ENCODE measurements at places on chromosomes 16 and 17.

DNA sequence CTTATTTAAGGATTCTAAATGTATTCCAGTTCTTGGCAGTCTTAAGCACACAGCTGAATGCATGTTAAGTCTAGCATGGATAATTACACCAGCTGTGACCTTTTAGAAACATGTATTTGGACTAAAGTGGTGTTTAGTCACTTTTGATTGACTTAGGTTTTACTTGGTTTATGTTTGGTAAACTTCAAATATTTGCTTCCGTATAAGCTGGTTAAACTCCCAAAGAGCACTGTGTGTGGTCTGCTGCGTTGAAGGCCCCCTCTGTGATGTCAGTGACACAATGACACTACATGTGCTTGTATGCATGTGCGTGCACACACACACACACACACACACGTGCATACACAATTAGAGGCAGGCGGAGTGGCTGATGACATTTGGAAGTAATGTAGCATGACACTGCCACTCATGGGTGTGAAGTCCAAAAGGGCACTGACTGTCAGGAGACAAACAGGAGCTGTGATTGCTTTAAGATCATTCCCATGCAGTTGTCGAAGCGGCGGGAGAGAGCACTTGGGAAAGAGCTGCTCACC, 156.1 kb upstream of the CDH13 start:
- no peak for DNase-seq

DNA sequence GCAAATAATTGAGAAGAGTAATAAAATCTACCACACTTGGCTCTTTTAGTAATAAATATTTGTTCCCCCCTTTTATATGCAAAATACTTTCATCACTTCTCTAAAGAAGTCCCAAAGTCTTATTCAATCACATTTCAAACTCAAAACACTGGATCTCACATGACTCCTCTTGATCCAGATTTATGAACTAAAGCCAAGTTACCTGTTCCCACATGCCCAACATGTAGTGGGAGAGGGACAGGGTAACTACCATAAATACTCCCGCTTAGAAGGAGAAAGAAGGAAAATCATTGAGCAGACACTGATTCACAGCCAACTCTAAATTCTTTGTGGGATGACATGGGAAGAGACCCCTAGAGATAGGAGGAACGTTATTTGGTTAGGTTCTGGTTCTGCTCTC, 64.9 kb upstream of the PMFBP1 start:
- no peak for DNase-seq

DNA sequence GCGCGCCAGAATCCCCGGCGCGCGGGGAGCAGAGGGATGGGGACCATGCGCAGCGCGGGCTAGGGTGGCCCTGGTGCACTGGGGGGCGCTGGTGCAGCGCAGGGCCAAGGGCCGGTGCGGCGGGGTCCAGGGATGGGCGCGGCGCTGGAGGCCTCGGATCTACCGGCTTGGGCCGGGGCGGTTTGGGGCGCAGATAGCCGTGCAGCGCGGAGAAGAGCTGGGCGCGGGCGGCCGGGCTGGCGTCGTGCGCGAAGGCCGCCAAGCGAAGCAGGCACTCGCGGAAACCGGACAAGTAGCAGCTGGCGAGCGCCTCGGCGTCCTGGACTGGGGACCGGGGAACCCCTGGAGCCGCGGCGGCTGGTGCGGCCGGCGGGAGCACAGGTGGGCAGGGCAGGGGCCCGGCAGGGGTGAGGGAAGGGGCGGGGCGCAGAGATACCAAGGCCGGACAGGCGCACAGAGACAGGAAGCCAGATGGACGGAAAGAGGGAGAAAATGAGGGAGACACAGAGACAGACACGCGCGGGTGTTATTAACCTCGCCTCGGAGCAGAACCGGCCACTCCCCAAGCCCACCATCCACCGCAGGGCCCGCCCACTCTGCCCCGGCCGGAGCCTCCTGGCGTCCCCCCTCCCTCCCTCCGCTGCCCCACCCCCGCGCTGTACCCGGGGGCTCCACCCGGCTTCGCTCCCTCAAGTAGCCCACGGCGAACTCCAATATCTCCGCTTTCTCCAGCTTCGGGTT, 2.1 kb downstream of the HES7 start:
- no peak for DNase-seq

GRCh38 chr16:61233713-61234112, 802.5 kb downstream of the CDH8 start:
- no peak for DNase-seq

DNA sequence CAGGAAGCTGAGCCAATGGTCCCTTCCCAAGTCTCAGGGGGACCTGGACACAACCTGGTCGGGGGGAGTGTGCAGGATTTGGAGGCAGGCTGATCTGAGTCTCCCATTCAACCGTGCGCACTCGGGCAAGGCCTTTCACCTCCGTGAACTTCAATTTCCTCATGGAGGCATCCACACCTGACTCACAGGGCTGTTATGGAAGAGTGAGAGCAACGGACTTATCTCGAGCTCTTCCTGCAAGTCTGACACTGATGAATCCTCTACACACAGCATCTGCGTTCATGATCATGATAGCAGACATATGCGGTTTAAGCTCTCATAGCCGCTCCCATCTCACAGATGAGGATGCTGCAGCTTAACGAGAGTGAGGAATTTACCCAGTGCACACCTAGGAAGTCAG, 21.6 kb downstream of the TIMM22 start:
- no peak for DNase-seq

- no peak for DNase-seq
These were observed 6.5 kb downstream of the MARF1 start for GRCh38 chr16:15636392-15636873.

- DNase-seq: no peak
These were observed 307.7 kb downstream of the RBFOX1 start for GRCh38 chr16:7640334-7640733.

DNA sequence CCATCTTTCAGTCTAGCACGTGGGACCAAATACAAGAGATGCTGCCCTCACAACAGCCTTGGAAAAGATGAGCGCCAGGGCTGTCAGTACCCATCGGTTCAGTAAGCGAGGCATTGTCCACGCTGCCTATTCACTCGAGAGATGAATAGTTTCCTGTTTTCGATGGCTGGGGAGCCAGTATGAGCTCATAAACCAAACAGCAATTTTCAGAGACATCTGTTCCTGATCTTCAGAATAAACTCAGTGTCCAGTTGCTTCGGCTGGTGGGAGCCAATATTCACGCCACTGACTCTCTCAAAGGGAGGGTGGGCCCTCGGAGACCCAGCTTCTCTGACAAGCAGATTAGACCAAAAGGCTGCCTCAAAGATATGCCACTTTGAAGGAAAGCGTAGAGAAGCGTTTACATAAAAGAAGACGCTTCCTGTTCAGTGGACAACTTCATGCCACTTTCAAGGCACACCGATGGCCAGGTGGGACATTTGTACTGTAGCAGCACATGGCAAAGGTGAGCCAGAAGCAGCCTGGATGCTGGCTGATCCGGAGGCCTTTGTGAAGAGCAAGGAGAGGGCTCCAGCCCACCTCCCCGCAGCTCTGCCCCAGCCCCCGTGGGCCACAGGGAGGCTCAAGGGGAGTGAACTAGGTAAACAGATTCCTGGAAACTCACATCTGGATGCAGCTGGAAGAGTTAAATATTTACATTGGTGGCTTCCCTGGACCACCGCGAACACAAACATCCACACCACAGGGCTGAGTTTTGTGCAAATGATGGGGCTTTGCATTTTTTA, 6.0 kb downstream of the TIMM22 start:
- DNase-seq: no peak

DNA sequence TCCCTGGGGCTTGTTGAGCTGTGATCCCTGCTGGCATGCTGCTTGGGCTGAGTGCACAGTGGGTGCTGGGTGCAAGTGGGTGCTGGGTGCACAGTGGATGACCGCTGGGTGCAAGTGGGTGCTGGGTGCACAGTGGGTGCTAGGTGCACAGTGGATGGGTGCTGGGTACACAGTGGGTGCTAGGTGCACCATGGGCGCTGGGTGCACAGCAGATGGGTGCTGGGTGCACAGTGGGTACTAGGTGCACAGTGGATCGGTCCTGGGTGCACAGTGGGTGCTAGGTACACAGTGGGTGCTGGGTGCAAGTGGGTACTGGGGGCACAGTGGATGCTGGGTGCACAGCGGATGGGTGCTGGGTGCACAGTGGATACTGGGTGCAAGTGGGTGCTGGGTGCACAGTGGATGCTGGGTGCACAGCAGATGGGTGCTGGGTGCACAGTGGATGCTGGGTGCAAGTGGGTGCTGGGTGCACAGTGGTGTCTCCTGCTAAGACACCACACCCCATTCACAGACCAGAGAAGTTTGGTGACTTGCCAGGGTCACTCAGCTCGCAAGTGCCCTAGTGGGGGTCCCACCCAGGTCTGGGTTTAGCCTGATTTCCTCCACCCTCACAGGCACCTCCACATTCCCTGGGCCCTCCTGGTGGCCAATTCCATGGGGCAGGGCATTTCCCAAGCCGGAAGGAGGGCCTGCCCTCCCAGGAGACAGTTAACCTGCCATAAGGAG, 33.5 kb downstream of the ZFPM1 start:
- no peak for DNase-seq

- no peak for DNase-seq
These were observed 7.9 kb upstream of the CCL8 start for GRCh38 chr17:34311291-34311690.

DNA sequence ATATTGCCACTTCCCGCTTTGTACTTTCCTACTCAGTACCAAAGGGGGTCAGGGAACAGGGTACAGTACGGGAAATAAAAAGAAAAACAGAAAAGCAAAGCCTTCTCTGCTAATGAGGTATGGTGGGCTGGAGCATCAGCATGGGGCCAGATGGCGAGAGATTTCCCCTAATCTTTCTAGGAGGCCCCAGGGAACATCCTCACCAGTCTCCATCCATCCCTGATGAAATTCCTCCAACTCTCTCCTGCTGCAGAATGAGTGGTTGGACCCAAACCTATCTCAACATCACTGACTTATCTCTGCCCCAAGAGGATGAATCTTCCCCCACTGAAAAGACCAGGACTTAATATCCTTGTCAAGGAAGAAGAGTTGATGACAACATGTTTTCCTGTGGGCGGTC, 185.6 kb downstream of the C16orf78 start:
- no peak for DNase-seq

GRCh38 chr17:19897903-19898302, 30.2 kb upstream of the ULK2 start:
- DNase-seq: no peak

DNA sequence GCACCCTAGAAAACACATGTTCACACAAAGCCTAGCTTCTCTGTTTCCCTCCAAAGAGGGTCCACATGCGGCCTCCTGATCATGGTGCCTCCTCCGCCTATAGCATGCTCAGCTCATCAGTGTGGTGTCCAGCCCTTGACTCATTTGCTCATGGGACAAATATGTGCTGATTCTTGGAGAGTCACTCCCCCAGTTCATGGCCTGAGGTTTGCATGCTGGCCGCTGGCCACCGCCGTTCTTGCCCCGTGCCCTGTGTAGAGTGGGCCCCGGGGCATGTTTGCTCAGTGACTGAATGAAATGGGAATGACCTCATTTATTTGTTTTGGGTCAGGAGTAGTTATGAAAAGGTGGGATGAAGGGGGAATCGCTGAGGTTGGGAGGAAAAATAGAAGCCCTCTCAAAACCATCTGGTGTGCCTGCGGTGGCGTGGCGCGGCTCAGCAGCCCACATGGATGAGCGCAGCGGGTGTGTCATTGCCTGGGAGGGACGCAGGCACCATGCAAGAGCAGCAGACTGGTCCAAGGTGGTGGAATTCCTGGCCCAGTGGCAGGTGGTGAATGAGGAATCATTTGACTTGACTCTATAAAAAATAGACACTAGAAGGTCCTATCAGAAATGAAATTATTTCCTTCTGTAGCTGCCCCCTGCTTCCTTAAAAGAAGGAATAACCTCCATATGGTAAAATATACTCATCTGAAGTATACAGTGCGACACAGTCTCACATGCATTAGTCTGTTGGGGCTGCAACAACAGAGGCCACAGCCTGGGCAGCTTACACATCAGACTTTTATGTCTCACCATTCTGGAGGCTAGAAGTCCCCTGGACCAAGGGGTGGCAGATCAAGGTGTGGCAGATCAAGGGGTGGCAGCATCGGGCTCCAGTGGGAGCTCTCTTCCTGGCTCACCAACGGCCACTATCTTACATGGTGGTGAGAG, 31.7 kb downstream of the CRISPLD2 start:
- no peak for DNase-seq

GRCh38 chr16:10992797-10993196, 48.4 kb downstream of the CLEC16A start:
- DNase-seq: no peak

- no peak for DNase-seq
These were observed 19.4 kb downstream of the IQCK start for GRCh38 chr16:19737306-19738038.

DNA sequence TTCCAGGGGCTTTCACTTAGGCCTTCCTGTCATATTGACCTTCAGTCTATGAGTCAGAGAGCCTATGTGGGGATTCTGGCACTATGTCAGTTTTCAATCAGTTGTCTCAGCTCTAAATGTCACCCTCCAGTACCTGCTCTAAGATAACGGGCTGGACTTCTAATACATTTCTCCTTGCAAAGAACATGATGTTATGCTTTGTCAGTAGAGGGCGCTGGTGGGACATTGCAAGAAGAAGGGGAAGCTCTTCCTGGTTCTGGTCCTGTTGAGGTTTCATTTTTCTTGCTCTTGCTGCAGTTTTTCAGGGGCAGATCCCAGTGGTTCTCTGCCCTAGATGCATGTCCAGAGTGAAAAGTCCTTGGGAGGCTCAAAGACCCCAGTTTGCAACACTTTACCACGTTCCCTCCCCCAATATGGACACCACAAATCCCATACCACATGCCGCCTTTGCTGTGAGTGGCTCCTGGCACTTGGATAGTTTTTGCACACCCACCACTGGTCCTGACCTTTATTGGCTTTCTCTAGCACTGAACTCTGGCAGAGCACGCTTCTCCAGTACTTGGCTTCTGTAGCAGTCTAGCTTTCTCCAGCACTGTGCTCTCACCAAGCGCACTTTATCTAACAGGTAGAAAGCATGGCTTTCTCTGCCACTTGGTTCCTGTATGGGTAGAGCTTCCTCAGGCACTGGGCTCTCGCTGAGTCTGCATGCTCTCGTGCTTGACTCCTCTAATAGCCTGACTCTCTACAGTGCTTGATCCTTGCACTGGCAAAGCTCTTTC, 49.0 kb downstream of the BCL7C start:
- no peak for DNase-seq

- no peak for DNase-seq
These were observed at the start of gene PLXDC1 for GRCh38 chr17:39151150-39151942. Gene PLXDC1 (minus strand): TSS chr17:39151637. CDS start chr17:39151437, 200 bp downstream.

DNA sequence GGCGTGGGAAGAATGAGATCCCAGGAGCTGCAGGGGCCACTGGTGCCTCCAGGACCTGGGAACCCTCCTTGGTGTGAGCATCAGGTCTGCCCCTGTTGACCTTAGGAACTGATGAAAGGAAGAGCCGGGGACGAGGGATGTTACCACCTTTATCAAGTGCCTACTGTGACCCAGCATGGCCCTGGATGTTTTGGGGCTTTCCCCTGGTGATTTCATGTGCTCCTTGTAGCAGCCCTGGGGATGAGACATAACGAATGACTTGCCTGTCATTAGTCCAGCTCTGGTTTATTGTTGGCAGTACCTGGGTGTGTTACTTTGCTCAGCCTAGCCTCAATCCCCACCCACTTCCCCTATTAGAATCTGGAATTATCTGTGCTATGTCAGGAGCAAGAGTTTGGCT, 39.9 kb downstream of the WSCD1 start:
- no peak for DNase-seq

- DNase-seq: no peak
These were observed 23.1 kb downstream of the SPHK1 start for GRCh38 chr17:76407509-76407908.
